AG08395 (cell line): ENCODE measurements at places on chromosomes 3 and 15.

GRCh38 chr3:2300938-2301337, 202.3 kb downstream of the CNTN4 start:
- DNase-seq, result no peak

GRCh38 chr3:65473736-65474135, 565.0 kb downstream of the MAGI1 start:
- DNase-seq, result peak; percentile 54

DNA sequence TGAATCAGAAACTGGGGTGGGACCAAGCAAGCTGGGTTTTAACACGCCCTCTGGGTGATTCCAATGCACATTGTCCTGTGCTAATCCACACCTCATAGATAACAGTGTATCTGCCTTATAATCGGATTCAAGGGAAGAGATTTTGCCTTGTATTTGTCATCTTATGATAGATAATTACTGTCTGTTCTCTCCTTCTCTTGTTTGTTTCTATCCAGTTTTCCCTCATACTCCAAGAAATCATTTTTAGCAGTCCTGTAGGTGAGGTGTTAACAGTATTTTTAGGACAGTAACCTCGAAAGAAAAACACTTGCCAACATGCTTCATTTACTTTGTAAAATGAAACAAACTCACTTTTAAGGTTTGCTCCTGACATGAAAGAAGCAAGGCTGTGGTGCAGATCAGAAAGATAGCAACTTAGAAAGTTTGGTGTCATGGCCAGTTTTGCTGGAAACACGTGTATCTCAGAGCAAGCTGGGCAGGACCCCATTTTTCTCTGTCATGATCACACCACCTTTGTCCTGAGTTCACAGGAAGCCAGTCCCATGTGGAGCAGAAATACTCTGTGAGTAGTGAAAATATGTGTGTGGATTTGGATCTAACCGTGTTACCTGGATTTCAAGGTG, 72.6 kb downstream of the TRAK1 start:
- DNase-seq, result no peak

DNA sequence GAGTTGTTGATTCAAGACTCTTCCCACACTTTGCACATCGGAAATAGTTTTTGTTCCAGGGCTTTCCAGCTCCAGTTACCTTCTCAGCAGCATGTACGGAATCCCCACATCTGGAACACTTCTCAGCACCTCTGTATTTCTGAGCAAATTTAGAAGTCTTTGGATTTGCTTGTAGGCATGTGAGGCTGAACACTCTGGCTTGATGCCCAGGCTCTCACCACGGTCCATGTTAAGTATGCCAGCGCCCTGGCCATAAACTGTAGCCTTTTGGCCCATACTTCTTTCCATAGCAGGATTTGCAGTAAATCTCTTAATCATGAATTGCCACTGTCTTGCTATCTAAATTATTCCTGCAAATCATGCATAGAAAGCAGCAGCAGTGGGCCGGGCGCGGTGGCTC, 24.4 kb downstream of the ATP2C1 start:
- no peak for DNase-seq

DNA sequence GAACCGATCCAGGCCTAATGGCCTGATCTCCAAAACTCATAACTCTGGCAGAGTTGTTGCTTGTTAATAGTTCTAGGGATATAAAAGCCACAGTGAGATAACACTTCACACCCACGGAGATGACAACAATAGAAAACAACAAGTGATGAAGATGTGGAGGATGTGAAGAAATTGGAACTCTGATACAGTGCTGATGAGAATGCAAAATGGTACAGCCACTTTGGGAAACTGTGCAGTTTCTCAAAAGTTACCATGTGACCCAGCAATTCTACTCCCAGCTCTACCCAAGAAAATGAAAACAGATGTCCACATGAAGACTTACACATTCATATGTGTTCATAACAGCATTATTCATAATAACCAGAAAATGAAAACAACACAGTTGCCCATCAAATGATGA, 3.8 kb downstream of the CMTM7 start:
- DNase-seq, result no peak

DNA sequence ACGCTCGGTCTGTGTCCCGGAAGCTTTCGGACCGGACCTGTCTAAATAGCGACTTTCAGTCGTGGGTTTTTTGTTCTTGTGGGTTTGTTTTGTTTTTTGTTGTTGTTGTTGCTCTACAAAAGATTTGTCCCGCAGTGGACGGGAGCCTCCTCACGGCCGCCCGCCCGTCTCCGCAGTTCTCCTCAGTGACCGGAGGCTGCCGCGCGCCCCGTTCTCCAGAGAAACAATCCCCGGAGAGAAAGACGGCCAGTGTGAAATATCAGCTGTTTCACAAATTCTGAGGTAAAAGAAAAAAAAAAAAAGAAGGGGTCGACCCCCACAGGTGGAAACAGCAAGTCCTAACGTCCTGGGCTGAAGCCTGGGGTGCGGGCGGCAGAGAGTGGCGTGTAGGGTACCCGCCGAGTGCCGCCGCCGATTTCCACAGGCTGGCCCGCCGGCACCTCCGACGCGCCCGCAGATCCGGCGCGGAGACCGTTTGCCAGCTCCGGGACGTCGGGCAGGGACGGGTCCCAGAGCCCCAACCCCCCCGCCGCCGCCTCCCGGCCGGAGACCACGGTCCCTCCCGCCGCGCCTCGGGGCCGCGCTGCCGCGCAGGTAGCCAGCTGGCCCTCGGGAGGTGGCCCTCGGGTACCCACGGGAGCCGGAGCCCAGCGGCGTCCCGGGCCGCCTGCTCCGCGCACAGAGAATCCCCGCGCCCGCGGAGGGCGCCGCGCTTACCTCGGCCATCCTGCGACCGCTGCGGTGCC, 478 bp downstream of the BNC1 start:
- DNase-seq, result no peak

DNA sequence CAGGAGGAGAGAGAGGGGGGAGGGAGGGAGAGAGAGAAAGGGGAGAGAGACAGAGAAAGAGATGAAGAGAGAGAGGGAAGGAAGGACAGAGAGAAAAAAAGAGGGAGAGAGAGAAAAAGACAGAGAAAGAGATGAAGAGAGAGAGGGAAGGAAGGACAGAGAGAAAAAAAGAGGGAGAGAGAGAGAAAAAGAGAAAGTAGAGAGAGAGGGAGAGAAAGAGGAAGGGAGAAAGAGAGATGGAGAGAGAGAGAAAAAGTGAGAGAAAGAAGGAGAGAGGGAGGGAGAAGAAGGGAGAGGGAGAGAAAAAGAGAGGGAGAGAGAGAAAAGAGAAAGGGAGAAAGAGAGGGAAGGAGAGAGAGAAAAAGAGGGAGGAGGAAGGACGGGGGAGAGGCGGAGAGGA, 204.2 kb downstream of the SV2B start:
- no peak for DNase-seq

DNA sequence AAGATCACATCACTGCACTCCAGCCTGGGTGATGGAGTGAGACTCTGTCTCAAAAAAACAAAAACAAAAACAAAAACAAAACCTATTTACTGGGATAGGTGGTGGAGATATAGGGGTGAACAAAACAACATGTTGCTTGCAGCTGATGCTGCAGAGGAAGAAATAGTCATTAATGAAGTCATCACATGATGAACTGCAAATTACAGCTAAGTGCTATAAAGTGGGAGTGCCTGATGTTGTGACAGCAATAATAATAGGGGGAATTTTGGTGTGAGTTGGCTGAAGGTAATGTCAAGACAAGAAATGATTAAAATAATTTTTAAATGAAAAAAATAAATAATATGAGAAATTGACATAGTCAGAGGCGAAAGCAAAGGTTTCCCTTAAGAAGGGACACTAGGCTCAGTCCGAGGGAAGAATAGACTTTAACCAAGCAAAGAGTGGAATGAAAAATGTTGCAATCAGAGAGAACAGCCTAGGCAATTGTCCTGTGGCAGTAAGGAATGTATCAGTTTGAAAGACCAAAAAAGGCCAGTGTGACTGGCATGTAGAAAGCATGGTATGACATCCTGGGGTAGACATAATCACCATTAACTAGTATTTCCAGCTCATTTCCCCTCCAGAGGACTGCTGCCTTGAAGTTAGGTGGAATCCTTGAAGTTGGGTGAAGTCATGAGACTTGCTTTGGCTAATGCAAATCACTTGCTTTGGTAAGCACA, 14.7 kb upstream of the PIK3CB start:
- DNase-seq, result no peak

DNA sequence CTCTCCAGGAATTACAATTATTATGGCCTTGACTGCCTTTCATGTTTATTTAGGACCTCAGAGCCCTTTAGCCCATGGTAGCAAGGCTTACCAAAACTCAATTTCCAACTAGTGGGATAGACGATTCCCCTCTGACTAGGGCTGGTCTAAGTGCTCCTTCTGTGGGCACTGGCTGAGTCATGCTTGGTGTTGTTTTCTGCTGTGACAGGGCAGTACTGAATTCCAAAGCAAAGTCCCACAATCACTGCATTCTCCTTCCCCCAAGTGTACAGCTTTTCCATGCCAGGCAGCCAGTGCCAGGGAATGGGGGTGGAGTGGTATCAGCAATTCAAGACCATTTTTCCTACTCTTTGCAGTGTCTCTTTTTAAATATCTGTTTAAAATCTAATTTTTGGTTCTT, 509.0 kb upstream of the NECTIN3 start:
- DNase-seq, result no peak

DNA sequence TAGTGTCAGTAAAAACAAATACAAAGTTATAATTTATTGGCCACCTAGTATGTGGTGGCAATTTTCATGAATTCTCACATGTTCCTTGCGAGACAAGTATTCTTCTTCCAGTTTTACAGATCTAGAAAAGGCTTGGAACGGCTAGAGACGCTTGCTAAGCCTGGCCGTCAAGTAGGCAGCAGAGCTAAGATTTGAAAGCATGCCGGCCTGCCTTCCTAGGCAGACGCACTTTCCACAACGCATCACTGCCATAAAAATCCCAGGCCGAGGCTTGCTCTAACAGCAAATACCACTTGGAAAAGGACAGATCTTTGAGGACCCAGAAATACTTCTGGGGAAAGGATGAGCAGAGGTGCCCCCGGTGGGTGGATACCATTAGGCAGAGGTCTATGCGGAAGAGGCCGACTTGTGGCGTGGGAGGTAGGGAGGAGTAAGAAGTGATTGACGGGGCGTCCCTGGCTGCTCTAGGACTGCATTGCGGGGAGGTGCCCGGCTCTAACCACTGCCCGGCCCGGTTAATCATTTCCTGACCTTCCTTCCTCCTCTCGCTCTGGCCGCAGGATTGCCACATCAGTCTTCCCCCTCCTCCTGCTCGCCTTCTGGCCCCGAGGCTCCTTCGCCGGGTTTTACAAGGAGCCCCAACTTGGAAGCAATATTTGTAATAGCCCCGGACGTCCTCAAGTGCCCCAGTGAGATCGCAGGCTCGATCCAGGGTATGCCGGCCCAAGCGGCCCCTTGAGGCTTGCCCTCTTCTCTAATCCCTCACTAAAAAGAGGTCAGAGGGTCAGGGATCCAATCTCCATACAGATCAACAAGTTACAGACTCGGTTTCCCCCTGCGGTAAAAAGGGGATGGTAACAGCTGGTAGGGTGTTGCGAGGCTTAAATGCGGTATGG, 1.3 kb upstream of the USP3 start:
- peak; percentile 83 for DNase-seq

DNA sequence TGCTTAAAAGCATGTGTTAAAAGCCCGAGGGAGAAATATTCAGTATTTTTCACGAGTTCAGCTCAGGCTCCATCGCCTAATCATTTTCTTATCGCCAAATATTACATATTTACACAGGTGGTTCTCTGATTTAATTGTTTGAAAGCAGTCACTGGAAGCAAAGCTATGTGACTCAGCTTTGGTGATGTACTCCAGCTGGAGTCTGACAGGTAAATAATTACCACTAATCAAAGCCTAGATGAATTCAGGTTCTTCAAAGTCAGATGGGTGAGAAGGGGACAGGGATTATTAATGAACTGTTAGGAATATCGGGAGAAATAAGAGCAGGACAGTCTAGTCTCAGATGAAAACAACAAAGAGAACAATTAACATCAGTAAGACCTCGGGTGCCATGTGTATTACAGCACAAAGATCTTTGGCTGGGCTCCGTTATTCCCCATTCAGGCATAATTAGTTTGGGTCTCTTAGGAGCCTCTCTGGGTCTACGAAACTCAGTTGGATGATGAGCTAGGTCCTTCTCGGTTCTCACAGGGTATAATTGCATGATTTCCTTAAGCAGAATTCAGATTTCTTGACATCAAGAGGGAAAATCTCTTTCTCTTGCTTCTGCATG, 331.7 kb upstream of the ADAMTS9 start:
- no peak for DNase-seq

DNA sequence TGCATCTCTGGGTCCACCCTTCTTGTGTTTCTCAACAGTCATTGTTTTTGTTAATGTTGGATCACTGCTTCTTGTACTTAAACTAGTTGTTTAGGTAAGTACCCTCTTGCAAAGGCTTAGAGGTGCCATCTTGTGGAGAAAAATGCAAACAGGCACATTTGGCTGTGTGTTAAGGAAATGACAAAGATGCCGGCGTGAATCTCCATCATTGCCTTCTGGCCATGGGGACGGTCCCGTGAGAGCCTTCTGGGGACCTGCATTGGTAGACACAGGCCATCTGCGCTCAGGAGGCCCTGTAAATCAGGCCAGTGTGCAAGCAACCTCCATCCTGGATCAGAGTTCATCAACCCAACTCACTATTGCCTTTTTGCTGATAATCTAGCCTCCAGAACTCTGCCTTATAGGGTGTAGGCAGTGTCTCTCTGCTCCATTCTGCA, 158.6 kb upstream of the NR2E3 start:
- DNase-seq, result peak; percentile 69

DNA sequence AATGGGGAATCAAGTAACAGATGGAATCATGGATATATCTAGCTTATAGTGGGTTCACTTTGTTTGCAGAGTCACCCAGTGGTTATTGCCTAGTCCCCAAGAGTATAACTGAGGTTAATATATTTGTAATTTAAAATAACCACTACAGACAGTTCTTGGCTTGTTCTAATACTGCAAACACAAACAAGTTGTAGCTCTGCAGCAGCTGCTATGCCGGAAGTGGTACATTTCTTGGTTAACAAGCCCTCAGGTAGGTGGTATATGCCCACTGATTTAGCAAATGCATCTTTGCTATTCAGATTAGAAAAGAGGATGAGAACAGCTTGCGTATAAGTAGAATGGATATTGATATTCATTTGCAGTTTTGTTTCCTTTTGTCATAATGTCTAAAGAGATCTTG, 984.2 kb downstream of the SQOR start:
- no peak for DNase-seq

DNA sequence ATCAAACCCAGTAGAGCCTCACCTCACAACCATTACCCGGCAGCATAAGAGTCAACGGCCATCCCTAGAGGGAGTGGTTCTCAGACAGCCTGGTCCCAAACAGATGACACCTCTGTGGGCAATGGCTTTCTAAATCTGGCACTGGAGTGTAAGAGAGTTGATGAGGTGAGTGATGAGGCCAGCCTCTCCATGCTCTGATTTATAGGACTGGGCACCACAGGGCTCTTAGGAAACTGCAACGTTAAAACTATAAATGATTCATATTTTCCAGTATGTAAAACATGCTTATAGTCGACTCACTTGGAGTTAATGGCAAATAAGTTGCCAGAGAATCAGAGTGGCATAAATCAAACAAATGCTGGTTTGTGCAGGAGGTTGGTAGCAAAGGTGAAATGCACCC, 187.7 kb downstream of the GREM1 start:
- peak; percentile 36 for DNase-seq
